SK-MEL-5 (cell line): ENCODE measurements at places on chromosomes 2 and 18. TPM values are rescaled to one million over a fixed set of nuclear protein-coding genes. Genes with fewer than 3 reads are reported as not detected.
A peak's percentile ranks its signal among the peaks of the same experiment; 100 is the strongest.

KIF5C gene
- total RNA-seq = 1.3 and 1.4 TPM in 2 replicates

KDSR gene
- total RNA-seq = 27.6 TPM in 2 replicates

LINC00305 gene
- total RNA-seq = not detected in 2 replicates

DSC2 gene
- 0.29 and 0.45 TPM in 2 replicates for total RNA-seq

AQP12A gene
- total RNA-seq = not detected in 2 replicates

PMS1 gene
- total RNA-seq = 13.6 and 15.9 TPM in 2 replicates

LYPD6 gene
- 0.53 and 0.61 TPM in 2 replicates for total RNA-seq

C2orf78 gene
- not detected in 2 replicates for total RNA-seq

CHST9 gene
- not detected in 2 replicates for total RNA-seq

FIGLA gene
- not detected in 2 replicates for total RNA-seq

REG3A gene
- not detected in 2 replicates for total RNA-seq

XDH gene
- total RNA-seq = 0.05 TPM in 1 of 2 replicates, not detected in the other

DNA sequence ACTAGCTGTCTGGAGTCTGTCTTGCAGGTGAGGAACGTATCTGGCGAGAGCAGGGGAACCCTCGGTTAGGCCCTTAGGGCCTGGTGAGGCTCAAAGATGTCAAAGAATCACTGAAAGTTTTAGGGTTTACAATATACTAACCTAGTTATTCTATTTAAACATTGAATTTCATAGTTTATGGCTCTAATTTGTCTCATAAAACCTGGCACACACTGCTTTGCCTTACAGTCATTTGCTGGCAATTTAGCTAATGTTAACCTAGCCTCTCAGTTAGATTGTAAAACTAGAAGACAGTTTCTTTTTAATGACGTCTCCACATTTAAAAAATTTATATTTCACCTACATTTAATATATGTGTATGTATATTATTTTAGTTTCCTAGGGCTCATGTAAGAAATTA is 89.6 kb upstream of the DOCK10 start:
- DNase-seq = no peak

- DNase-seq = no peak
Measured at GRCh38 chr2:111704246-111704645, 179.7 kb downstream of the ANAPC1 start.

- peak; percentile 18 for DNase-seq
Measured at GRCh38 chr2:129748653-129749052, 230.8 kb upstream of the RAB6C start.

DNA sequence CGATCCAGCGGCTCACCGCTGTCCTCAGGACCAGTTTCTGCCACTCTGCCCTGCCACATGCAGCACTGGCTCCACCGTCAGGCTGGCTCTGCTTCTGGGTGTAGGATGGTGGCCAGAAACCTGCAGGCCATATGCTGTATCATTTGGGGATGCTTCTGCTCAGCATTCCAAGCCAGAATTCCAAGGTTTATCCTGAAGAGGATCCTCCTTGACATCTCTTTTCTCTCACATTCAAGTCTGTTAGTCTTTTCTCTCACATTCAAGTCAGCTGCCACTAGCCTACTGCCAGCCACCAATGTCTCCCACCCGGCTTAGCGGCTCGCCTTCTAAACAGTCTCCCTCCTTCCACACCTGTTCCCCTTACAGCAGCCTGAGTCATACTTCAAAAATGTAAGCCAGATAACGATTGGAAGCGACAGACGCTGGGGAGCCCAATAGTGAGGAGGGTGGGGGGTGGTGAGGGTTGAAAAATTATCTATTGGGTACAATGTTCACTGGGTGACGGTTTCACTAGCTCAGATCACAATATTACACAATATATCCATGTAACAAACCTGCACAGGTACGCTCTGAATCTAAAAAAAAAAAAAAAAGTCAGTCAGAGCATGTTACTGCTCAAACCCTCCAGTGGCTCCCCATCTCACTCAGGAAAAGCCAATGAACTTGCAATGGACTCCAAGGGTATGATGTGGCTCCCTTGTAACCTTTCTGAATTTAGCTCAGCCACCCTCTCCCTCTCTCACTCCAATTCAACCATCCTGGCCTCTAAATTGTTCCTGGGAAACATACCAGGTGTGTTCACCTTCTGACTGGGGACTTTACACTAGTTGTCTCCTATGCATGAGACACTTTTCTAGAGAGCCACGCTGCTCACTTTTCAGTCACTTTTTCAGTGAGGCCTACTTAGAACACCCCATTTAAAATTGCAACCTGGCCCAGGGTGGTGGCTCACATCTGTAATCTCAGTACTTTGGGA is 38.8 kb upstream of the SP3 start:
- DNase-seq = peak; percentile 19

GRCh38 chr18:73842795-73843394 is 304.7 kb downstream of the FBXO15 start:
- DNase-seq = peak; percentile 55

DNA sequence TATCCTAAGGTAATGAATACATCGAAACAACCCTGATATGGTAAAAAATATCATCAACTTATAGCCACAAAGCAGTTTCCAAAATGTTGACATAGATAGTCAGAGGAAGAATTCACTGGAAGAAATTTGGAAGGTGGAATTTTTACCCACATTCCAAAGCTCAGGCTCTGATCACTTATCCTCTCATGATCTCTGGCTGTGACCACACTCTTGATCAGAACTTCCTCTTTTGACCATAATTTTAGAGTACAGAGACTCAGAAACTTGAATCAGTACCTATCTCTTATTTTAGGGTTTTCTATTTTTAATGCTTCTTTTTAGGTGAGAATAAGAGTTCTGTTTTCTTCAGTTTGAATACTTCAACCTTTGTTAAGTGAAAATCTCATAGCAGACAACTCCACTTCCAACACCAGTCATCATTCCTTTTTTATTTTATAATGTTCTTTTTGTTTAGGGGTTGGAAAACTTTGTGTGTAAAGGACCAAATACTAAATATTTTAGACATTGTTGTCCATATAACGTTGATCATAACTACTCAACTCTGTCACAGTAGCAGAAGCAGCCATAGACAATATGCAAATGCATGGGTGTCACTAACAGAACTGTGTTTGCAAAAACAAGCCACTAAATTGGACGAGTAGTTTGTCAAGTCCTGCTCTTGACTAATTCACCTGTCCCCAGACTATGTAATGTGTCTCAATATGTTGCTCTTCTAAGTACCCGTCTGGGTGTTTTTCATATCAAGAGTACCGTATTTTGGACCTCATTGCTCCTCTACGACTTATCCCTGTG is 891.6 kb upstream of the CRIM1 start:
- no peak for DNase-seq

- peak; percentile 65 for DNase-seq
Measured at GRCh38 chr18:63025251-63026090, 294.1 kb downstream of the BCL2 start.

DNA sequence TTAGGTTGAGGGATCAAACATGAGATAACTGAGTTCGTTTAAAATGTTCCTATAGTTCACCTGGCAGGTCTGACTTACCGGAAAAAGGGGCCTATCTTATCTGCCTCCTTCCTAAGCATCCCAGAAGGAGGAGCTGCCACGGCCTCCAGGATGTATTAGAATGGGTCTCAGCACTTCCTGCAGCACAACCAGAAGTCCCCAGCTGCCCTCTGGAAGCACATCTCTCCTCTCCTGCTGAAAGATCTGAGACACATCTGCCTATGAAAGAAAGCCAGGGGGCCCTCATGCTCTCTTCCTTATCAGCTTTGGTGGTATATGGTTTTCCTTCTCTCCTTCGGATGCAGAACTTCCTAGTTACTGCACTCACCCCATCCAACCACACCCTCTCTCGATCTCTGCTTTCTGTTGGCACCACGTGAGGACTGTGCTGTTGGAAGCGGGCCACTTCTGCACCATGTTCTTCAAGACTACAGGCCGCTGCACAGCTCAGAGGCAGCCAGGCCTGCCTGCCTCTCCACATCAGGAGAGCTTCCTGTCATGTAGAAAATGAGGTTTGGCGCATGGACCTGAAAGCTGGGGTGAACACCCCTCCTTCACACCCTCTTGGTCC is 6.5 kb downstream of the IGFBP5 start:
- DNase-seq = no peak

DNA sequence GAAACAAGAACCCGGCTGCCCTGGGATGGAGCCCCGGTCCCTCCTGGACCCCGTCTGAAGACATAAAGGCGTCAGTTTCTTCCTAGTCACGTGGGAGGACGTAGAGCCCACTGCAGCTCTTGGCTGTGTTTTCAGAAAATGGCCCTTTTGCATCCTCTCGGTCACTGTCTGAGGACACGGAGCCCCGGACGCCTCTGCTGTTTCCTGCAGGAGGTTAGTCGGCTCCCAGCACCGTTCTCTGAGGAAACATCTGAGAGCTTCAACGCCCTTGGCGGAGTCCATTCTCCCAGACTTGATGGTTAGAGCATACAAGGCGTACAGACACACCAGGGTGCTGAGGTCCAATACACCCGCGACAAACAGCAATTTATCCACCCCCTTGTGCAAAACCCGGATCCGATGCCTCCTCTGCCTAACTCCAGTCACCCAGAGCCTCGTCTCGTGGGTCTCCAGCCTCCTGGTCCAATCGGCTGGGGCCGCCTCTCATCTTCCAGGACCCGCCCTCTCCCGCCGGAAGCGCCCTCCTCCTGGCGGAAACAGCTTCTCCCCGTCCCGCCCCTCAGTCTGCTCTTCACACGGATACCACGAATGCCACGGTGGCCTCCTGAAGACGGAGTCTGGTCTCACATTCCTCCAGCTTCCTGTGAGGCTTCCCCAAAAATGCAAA is 119.4 kb downstream of the TMEM18 start:
- DNase-seq = no peak

- DNase-seq = no peak
Measured at GRCh38 chr2:240498958-240499260, 58.9 kb downstream of the ANKMY1 start.

GRCh38 chr2:27752551-27753237 is 18.8 kb upstream of the MRPL33 start:
- no peak for DNase-seq

- DNase-seq = no peak
Measured at GRCh38 chr18:37419315-37419714, 146.3 kb downstream of the CELF4 start.

- DNase-seq = no peak
Measured at GRCh38 chr2:161420406-161421074, 4.4 kb downstream of the TBR1 start.

- no peak for DNase-seq
Measured at GRCh38 chr2:178542161-178542560, 61.9 kb downstream of the PLEKHA3 start.

GRCh38 chr2:67471681-67472080 is 74.5 kb downstream of the ETAA1 start:
- no peak for DNase-seq

- no peak for DNase-seq
Measured at GRCh38 chr2:217989221-217989948, 13.4 kb downstream of the TNS1 start.

DNA sequence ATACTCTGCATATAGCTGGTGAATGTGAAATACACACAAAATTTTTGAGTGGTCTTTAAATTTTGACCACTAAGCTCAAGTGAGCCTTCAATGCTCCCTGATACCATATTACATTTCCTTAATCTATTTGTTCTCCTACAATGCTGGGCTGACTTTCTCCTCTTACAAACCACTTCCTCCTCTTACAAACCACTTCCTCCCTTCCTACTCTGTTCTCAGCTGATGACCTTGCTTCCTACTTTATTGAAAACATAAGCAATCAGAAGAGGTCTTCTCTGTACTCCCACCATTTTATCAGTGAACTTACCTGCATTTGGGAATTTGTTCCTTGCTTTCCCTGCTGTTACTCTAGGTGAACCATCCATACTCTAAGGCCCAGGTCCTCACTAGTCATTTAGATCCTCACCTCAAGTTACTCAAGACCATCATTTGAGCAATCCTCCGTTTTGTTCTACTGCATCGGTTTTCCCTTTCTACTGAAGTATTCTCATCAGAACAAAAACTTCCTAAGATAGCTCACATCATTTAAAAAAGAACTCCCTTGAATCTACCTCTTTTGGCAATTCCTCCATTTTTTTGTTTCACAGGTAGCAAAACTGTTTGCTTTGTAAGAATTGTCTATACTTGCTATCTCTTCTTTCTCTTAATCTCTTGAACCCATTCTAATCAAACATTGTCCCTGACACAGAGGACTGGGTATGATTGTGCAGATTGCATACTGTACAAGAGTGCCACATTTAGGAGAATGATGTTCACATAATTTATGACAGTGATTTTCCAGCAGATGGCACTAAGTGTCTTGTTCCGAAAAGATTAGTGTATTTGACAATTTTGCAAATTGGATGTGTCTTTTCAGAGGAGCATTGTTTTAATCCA is 96.5 kb downstream of the EPB41L5 start:
- DNase-seq = peak; percentile 64

- no peak for DNase-seq
Measured at GRCh38 chr2:62181843-62182242, 14.1 kb upstream of the B3GNT2 start.

- no peak for DNase-seq
Measured at GRCh38 chr2:200382874-200383273, 76.4 kb downstream of the SPATS2L start.

DNA sequence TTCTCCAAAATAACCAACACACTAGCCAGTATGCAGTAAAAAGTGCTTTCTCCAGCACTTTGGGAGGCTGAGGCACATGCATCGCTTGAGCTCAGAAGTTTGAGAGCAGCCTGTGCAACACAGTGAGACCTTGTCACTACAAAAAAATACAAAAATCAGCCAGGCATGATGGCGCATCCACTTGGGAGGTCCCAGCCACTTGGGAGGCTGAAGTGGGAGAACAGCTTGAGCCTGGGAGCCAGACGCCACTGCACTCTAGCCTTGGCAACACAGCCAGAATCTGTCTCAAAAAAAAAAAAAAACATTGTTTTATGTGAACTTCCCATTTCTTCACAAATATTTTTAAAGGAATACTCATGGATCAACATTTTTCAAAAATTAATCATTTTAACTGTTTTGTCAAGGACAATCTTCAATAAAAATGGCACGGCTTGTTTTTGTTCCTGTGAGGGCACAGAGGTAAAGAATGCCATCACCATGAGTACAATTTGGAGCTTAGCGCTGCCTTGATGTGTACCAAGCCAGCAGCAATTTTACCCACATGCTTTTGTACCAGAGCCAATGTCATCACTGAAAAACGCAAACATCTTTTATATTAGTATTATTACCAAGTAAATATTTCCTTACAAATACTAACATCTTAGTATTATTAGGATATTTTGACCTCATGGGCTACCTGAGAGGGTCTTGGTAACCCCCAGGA is 26.7 kb downstream of the RAB1A start:
- DNase-seq = no peak

DNA sequence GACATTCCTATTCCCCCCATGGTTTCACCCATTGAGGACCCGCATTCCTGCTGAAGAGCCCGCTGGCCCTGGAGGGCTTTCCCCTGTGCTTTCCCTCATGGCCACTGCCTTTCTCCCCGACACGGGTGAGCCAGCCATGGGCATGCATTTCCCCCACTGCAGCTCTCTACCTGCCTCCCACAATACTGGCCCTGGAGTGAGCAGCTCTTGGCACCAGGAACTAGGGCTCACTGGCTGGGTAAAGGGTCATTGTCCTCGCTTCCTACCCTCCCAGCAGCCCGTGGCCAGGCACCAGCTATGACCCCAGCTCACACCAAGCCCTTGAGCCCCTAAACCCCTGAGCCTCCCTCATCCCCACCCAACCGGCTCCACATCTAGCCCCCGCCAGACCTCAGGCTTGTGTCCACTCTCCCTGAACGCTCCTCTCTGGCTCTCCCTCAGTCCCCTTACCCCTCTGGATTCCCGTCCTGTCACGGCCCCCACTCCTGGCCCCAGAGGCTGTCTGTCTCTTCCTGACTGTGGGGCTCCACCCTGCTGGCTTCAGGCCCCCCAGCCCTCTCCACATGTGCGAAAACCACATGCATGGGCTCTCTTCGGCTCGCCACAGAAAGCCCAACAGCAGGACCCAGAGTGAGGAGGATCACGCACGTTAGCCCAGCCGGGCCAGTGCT is 199.8 kb downstream of the ZFP36L2 start:
- DNase-seq = no peak

GRCh38 chr2:194619366-194619765 is 1037.7 kb upstream of the SLC39A10 start:
- no peak for DNase-seq
